ENCODE measurements at places on chromosomes 1 and 21. TPM values are rescaled to one million over a fixed set of nuclear protein-coding genes. Genes with fewer than 3 reads are reported as not detected.

DNA sequence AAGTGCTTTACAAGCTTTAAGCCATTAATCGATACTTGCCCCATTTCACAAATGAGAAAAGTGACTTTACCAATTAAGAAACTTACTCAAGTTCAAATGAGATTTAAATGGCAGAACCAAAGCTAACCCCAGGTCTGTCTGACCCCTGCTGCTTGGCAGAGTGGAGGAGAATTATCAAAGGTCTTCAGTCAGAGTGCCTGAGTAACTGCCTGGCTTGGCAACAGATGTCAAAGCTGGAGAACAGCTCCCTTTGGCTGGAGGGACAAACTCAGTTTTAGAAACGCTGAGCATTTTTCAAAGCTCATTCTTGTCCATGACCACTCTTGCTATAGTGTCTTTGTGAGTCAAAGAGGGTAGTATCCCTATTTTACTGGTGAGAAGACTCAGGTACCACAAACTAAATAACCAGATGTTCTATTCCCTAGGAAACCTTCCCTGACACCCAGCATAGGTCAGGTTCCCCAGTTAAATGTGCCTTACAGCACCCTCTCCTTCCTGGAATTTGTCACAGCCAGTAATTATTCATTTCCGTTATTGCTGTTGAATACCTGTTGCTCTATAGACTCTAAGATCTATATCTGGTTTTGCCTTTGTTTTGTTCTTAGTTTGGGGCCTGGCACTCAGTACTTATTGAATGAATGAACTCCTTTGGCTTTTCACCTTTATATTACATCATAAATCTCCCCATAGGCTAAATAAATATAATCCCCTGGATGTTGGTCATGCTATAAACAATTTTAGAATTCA lies 5.0 kb upstream of the BCAR3 start:
- no peak overlapping the region for H3K27ac ChIP-seq
- H3K4me1 ChIP-seq: peaks cover 5% of the 10 kb centered on the region
- no peak overlapping the region for H3K4me3 ChIP-seq
- DNase-seq: no peak

- H3K4me1 ChIP-seq: peaks cover 24% of the 10 kb centered on the region
- peaks cover 7% of the 10 kb centered on the region for H3K27me3 ChIP-seq
- no peak overlapping the region for H3K4me3 ChIP-seq
- DNase-seq: no peak
These were observed 4.7 kb upstream of the CD55 start for GRCh38 chr1:207316622-207317391.

GRCh38 chr21:33395891-33396331 lies 7.3 kb upstream of the IFNGR2 start:
- H3K27me3 ChIP-seq: peaks cover 61% of the 10 kb centered on the region
- H3K4me3 ChIP-seq: no peak overlapping the region
- H3K36me3 ChIP-seq: no peaks in the 10 kb centered on the region
- DNase-seq: no peak
- peaks cover 2% of the 10 kb centered on the region for H3K4me1 ChIP-seq
- no peak overlapping the region for H3K27ac ChIP-seq

DNA sequence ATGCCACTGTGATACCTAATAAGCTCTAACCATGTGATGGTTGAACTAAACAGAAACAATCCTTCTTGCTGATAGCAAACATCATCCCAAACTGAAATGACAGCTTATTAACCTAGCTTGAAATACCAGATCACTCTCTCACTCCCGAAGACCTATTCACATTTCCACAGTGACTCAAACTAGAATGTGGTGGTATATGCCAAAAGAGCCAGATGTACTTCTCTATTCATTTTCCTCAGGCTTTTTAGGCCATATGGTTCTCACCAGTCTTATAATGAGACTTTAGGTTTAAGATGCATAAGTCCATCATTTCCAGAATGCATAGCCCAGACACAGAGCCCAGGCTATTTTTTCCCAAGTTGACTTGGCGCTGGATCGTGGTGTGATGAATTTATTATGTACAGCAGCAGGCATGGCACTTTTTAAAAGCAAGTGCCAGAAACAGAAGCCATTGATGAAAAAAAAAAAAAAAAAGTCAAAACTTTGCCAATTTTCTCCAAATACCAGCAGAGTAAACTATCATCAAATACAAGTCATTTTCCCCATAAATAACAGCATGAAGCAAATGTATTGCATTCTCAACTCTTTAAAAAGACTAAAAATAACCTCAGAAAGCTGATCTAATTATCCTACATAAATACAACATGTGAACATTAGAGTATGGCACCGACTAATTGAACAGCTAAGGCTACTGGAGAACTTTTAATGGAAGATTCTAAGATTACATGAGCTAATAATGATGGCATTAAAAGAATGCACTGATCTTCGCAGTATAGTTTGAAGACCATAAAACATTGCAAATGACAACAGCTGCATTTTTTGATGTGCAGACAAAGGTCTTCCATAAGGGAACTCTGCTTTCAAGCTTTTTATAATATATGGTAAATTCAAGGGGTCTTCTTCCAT lies 365.4 kb downstream of the LRRIQ3 start:
- no peak overlapping the region for H3K4me3 ChIP-seq
- no peaks in the 10 kb centered on the region for H3K36me3 ChIP-seq
- no peak overlapping the region for H3K27ac ChIP-seq
- no peak for DNase-seq
- H3K27me3 ChIP-seq: no peaks in the 10 kb centered on the region

GRCh38 chr1:224211206-224211962 lies 28.3 kb downstream of the DEGS1 start:
- H3K4me3 ChIP-seq: no peak overlapping the region
- no peak for DNase-seq
- no peaks in the 10 kb centered on the region for H3K27me3 ChIP-seq
- H3K36me3 ChIP-seq: no peaks in the 10 kb centered on the region
- no peaks in the 10 kb centered on the region for H3K4me1 ChIP-seq
- H3K27ac ChIP-seq: no peak overlapping the region

DNA sequence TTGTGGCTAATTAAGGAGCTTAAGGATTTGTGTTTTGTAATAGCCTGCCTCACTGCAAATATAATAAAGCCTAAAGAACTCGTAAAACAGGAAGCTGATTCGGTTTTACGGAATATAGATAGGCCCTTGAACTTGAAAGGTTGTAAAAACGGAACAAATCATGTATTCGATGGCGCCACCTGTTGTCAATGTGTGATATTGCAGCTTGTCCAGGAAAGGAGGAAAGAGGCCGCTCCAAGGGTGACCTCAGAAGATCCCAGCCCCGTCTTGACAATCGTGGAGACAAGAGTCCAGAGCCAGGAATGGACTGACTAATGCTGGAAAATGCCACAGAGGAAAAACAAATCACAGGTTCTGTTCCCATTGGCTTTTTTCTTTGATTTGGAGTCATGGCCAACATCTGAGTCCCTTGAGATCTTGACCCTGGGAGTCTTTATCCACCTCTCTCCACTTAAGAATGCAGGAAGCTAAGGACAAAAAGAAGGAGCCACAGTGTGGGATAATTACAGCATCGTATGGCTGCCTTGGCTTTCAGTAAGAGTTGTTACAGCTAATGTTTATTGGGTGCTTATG lies 7.0 kb upstream of the IGSF21 start:
- H3K27me3 ChIP-seq: peaks cover 36% of the 10 kb centered on the region
- H3K36me3 ChIP-seq: no peaks in the 10 kb centered on the region
- no peak overlapping the region for H3K4me3 ChIP-seq

DNA sequence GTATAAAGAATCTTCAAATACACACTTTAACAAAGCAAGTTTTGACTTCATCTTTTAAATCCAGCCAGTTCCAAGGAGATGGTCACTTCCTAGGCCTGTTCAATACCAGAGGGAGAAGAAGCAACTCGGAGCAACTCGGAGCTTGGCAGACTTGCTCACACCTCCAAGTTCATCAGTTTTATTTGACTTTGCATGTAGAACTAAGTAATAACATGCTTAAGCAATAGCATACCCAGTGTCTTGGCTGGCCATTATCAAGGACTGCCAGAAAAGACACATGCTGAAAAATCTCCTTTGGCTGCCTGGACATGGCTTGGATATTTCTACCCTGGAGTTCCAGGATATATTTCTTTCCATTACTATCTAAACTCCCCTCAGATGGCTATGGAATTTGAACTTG lies 52.6 kb downstream of the GNG12 start:
- no peak for DNase-seq
- peaks cover 14% of the 10 kb centered on the region for H3K27me3 ChIP-seq
- H3K4me3 ChIP-seq: no peak overlapping the region

DNA sequence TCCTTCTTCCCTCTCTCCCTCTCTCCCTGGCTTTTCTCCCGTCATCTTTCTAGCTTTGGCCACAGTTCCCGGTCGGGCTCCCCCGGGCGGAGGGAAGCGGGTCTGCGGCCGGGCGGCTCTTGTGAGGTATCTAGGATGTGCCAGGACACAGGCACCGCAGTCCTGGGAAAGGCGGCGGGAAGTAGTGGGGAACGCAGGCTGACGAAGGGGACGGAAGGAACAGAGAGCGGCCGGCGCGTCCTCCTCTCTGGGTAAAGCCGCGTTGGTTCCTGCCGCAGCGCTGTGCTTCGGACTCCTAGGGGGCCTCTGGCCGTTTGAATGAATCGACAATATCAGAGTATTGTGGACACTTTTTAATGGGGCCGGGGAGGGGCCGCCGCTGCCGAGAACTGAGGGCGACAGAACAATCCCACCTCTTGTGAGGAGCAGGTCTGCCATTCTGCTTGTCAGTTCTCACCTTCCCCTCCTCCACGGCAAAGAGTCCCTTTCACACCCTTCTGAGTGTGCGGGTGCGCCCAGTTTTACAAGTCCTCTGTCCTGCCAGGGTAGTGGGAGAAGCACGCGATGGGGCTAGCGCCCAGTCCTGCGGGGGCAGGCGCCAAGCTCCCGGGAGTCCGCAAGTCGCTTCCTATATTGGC lies 1.2 kb upstream of the LHX9 start:
- peaks cover 5% of the 10 kb centered on the region for H3K36me3 ChIP-seq
- no peak for DNase-seq
- H3K27me3 ChIP-seq: peaks cover 75% of the 10 kb centered on the region
- H3K4me3 ChIP-seq: peak overlapping the region; percentile 87

DNA sequence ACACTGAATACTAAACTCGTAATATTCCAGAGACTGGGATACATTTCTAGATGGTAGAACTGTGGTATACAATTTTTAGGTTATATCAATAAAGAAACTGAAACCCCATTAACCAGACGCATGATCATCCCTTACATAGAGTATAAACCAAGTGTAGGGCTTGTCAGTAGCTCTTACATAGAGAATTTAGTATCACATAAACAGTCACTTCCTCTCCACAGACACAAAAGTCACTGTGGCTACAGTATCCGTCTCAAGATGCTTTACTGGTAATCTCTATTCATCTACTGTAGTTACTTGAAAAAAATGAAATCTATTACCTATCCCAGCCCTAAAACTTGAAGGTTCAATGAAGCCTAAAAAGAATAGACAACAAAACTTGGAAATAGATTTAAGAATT lies 252.3 kb upstream of the TMPRSS15 start:
- DNase-seq: no peak
- H3K36me3 ChIP-seq: no peaks in the 10 kb centered on the region

- no peaks in the 10 kb centered on the region for H3K27me3 ChIP-seq
- H3K36me3 ChIP-seq: peaks cover 4% of the 10 kb centered on the region
- peak overlapping the region; percentile 7 for H3K4me3 ChIP-seq
- no peak for DNase-seq
- H3K4me1 ChIP-seq: peaks cover 18% of the 10 kb centered on the region
These were observed 1.7 kb downstream of the AKR1A1 start for GRCh38 chr1:45552331-45552730.

GRCh38 chr1:61133335-61134019 lies 51.1 kb downstream of the NFIA start:
- no peak overlapping the region for H3K27ac ChIP-seq
- H3K4me1 ChIP-seq: no peaks in the 10 kb centered on the region
- H3K4me3 ChIP-seq: no peak overlapping the region
- H3K27me3 ChIP-seq: peaks cover 34% of the 10 kb centered on the region
- no peaks in the 10 kb centered on the region for H3K36me3 ChIP-seq

DNA sequence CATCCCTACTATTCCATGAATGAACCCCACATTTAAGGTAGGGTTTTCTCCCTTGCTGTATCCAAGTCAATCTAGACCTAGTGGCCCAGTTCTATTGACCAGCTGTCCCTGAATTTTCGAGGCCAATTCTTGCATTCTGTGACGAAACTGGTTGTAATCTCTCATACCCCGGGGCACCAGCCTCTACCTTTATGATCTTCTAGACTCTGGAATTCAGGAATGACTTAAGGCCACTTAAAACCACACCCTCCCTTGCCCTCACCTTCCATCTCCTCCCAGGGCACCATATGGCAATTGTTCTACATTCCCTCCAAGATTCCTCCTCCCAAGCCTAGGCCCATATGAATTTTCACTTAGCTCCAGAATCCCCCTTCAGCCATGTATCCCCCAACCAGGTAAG lies 48.9 kb downstream of the RHOU start:
- no peak overlapping the region for H3K4me3 ChIP-seq
- no peak for DNase-seq
- H3K36me3 ChIP-seq: no peaks in the 10 kb centered on the region
- H3K27me3 ChIP-seq: peaks cover 11% of the 10 kb centered on the region
- peaks cover 8% of the 10 kb centered on the region for H3K4me1 ChIP-seq

- peaks cover 6% of the 10 kb centered on the region for H3K27me3 ChIP-seq
- DNase-seq: peak; percentile 37
- no peak overlapping the region for H3K27ac ChIP-seq
- H3K4me3 ChIP-seq: no peak overlapping the region
- no peaks in the 10 kb centered on the region for H3K36me3 ChIP-seq
These were observed 562.6 kb downstream of the PTPRU start for GRCh38 chr1:29798699-29799566.

GRCh38 chr1:233132445-233132844 lies 163.1 kb downstream of the PCNX2 start:
- no peak overlapping the region for H3K4me3 ChIP-seq
- DNase-seq: no peak
- H3K27me3 ChIP-seq: no peaks in the 10 kb centered on the region
- H3K27ac ChIP-seq: no peak overlapping the region

DNA sequence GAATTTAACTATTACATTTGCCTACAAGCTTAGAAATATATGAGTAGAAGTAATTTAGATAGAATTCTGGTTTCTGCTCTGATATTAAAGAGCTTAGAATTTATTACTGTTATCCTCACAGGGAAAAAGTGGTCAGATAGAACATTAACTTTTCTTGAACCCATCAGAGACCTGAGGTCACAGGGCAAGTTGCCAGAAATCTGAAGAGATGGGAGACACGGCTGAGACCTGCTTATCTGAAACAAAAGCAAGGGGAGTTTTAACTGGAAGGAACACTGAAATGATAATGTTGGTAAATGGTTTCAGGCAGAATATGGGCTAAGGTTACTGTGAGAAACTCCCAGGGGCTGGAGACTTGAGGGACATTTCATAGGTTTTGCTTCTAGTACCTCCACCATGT lies 28.0 kb upstream of the USP25 start:
- H3K4me1 ChIP-seq: no peaks in the 10 kb centered on the region
- H3K27me3 ChIP-seq: peaks cover 11% of the 10 kb centered on the region
- H3K27ac ChIP-seq: no peak overlapping the region

Gene ODR4
- total RNA-seq: 23.7 TPM

Gene FCRLB
- total RNA-seq: 0.42 TPM

Gene ST6GALNAC5
- not detected for total RNA-seq

Gene ALDH4A1
- total RNA-seq: 5.7 TPM

Gene FAM151A
- not detected for total RNA-seq

Gene OR6K3
- total RNA-seq: not detected
